ENCODE measurements at places on chromosomes 7 and 10. TPM values are rescaled to one million over a fixed set of nuclear protein-coding genes. Genes with fewer than 3 reads are reported as not detected.
A peak's percentile ranks its signal among the peaks of the same experiment; 100 is the strongest.

The NT5C2 gene
- 121 TPM for total RNA-seq

The MSANTD7 gene
- total RNA-seq = 29.2 TPM

The POLL gene
- 87.8 TPM for total RNA-seq

The RADIL gene
- 7.3 TPM for total RNA-seq

The PRLHR gene
- total RNA-seq = not detected

The KEL gene
- not detected for total RNA-seq

The CCDC172 gene
- not detected for total RNA-seq

DNA sequence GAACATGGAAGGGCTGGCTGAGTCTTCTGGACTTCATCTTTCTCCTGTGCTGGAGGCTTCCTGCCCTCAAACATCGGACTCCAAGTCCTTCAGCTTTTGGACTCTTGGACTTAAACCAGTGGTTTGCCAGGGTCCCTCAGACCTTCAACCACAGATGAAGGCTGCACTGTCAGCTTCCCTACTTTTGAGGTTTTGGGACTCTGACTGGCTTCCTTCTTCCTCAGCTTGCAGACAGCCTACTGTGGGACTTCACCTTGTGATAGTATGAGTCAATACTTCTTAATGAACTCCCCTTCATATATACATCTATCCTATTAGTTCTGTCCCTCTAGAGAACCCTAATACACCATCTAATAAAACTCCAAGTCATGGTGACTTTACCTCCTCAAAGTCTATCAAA lies 4.0 kb upstream of the CLEC5A start:
- DNase-seq = no peak

DNA sequence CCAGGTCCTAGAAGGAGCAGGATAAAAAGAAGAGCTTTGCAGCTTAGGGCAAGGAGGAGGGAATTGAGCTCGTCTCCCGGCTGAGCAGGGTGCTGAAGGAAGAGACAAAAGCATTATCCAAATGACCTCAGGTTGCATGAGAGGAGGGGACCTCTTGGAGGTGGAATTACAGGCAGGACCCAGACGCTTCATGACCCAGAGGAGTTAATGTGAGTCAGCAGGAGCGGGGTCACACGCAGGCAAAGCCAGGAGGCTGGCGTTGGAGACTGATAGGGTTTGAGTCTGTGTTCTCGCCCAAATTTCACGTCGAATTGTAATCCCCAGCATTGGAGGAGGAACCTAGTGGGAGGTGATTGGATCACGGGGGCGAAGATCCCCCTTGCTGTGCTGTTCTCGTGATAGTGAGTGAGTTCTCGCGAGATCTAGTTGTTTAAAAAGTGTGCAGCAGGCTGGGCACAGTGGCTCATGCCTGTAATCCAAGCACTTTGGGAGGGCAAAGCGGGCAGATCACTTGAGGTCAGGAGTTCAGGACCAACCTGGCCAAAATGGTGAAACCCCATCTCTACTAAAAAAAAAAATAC lies 63.7 kb upstream of the AUTS2 start:
- DNase-seq = no peak

DNA sequence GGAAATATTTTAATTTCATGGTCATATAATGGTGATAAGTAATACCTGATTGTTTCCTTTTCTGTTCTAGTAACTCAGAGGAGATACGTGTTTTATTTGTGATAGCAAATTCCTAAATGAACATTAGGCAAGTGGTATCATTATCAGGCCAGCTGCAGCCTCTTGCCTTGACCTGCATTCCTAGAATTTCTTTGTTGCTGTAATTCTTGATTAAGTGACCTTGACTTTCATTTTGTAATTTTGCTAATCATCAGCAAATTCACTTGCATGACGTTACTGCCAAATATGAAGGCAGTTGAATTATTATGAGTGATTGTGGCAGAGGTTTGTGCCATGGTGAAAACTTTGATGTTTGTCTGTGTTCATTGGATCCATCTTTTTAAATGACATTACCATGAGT lies 5.6 kb upstream of the AS3MT start:
- DNase-seq = no peak

GRCh38 chr7:80294346-80294745 lies 159.7 kb downstream of the GNAI1 start:
- no peak for DNase-seq

GRCh38 chr10:128024426-128024825 lies 101.8 kb downstream of the MKI67 start:
- DNase-seq = no peak

- DNase-seq = no peak
Observed at GRCh38 chr7:136617176-136617575, 251.3 kb upstream of the CHRM2 start.

DNA sequence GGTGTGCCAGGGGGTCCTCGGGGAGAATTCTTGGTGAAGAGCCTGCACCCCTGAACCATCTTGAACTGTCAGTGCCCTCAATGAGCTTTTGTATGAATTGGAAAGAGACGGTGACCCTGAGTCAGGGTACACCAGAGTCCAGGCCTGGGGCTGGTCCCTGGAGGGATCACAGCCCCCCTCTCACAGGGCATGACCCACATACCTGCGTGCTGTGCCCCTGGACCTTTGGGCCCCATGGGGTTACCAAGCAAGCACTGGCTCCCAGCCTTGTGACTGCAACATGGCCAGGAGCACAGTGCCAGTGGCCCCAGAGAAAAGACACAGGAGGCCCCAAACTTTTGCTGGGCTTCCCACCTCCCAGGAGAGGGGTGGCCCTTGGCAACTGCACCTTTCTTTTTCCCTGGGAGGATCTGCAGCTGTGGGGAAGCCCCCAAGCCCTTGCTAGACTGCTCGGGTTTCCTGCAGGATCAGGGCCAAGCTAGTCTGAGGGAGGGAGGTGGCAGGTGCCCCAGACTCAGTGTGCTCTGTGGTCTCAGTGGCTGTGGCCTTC lies 153.5 kb downstream of the ZNF248 start:
- no peak for DNase-seq

DNA sequence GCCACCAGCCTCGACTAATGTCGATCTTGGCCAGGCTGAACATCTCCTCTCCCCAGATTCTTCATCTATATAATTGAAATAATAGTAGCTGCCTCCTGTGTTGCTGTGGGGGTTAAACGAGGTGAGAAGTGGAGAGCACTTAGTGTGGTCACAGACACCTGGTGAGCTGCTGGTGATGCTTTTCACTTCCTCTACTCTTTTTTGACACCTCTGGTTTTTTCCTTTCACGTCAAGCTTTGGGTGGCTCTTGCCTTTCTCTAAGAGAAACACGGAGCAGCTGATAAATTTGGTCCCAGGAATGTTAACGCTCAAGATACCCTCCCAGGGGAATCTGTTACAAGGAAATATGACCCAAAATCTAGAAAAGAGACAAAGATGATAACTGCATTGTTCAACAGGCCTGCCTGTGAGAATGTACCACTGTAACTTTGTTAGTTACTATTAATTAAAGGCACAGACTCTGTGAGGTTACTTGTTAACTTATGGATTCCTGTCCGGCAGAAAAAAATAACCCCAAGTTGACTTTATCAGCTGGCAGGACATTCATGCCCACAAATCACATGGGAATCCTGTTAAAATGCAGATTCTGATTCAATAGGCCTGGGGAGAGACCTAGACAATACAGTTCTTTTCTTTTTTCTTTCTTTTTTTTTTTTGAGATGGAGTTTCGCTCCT lies 9.5 kb upstream of the NPFFR1 start:
- DNase-seq = no peak

GRCh38 chr10:30134171-30134945 lies 75.0 kb upstream of the JCAD start:
- no peak for DNase-seq

DNA sequence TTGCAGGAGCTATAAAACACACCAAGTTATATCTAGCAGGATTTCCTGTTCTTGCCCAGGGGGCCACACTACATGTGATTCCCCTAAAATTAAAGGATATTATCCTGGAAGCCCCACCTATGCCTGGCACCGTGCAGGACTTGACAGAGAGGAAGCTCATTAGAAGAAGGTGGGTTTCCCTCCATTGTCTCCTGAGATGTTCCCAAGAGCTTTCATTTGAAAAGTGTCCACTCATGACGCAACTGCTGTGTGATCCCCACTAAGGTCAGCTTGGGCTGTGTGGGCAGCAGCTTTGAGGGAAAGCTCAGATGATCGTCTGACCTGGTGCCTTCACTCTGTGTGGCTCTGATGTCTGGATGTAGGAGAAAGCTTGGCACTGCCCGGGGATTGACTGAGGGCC lies 53.5 kb downstream of the RAMP3 start:
- DNase-seq = no peak

DNA sequence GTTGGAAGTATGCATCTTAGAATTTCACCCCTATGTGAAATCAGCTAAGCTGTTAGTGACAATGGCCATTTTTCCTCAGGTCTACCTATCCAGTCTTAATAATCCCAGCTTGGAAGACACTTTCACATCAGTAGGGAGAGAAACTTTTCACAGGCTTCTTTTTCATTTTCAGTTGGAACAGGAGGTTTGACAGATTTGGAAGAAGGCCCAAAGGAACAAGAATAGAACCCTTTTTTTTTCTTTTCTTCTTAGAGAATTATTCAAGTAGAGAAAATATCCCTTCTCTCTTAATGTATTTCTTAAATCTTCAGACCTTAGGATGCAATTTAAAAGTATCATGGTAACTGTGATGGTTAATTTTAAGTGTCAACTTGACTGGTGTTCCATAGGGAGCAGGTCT lies 410.5 kb upstream of the C7orf33 start:
- DNase-seq = no peak

- no peak for DNase-seq
Observed at GRCh38 chr10:112442063-112442462, 4.7 kb downstream of the ZDHHC6 start.

GRCh38 chr7:15314922-15315321 lies 246.9 kb downstream of the AGMO start:
- no peak for DNase-seq

GRCh38 chr10:88059190-88059589 lies 195.8 kb downstream of the PTEN start:
- DNase-seq = no peak

DNA sequence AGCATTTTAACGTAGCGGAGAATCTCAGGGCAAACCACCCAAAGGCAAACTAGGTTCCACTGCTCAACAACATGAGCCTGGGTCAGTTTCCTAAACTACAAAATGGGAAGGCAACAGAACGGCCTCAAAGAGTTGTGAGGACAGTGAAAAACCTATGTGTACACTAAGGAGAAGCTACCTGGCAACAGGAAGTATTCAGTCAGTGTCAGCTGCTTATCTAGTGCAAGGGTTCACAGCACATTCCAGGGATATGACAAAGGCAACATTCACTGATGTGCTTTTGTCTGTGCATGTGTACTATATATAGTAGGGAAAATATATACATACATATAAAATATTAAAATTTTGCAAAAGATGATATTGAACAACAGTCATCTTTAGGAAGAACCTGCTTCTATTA lies 17.2 kb downstream of the NUDCD3 start:
- DNase-seq = no peak

DNA sequence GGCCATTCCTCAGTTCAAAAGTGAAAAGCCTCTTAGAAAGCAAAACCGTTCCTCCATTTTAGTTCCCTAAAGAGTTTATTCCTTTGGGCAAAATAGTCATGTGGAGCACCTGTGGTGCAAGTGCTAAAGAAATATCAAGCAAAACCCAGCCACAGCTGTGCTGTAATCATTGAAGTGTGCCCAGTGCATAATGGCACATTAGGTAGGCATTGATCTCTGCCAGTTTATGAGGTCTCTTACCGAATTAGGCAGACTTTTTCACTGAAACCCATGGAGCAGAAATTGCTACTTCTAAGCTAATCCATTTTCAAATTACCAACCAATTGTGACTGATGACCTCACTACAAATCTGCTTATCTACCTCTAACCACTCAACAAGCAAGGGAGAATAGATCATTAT lies 97.2 kb upstream of the SEMA3A start:
- DNase-seq = no peak

- no peak for DNase-seq
Observed at GRCh38 chr10:69897432-69897831, 95.7 kb downstream of the COL13A1 start.

DNA sequence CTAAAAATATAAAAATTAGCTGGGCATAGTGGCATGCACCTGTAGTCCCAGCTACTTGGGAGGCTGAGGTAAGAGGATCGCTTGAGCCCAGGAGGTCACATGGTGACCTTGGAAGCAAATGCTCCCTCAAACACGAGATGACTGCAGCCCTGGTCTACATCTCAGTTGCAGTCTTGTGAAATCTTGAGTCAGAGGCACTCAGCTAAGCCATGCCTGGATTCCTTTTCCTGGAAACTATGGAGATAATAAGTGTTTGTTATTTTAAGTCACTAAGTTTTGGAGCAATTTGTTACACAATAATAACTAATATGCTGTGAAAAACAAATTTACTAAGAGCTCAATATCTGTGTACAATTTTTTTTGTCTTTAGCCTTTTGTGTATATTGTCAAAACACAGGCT lies 284.3 kb upstream of the KAT6B start:
- DNase-seq = no peak

DNA sequence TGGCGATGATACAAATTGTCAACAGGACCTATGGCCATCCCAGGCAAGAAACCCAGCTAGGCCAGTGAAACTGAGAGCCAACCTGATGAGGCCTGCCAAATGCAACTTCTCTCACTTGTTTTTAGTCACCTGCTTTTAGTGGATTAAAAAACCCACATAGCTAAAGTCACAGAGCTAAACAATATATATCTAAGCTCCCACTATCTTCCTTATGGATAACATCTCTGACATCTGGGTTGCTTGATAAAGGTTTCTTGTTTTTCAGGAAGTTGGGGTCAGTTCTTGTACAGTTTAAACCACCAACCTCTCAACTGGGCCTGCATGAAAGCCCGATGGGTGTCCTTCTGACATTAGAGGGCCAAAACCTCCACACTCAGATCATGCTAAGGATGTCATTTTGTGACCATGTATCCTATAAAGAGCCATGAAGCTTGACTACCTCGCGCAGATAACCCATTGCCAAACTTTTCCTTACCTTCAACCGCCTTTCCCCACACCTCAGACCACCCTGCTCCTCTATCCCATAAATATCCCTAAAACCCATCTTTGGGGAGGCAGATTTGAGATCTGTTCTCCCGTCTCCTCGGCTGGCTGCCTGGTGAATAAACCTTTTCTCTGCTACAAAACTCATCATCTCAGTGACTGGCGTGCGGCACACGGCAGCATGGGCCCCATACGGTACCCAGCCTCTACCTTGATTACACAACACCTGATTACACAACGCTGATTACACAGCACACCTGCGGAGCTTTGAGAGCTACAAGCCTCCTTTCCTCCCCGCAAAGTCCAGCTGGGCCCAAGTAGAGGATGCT lies 797 bp upstream of the STMP1 start:
- peak; percentile 8 for DNase-seq

GRCh38 chr7:101990811-101991418 lies 173.5 kb downstream of the CUX1 start:
- no peak for DNase-seq

GRCh38 chr7:42183547-42183946 lies 53.5 kb downstream of the GLI3 start:
- no peak for DNase-seq

GRCh38 chr10:48446785-48447184 lies 140.3 kb downstream of the MAPK8 start:
- DNase-seq = no peak

DNA sequence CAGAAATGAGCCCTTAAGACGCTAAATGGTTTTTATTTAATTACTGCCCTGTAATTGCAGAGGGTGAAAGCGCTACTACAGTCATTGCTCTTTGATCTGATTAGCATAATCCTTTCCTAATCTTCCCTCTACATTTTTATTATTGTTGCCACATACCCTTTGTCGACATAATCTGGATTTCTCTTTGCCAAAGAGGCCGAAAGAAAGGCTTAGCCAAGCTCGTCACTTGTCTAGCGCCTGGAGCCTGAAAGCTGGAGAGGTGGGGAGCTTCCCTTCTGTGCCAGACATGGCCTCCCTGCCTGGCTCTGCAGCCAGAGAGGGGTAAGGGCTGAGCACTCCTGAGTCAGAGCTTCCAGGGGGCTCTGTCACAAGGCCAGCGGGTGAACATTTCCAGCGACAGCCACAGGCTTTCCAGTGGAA lies 145.9 kb downstream of the PRKAG2 start:
- no peak for DNase-seq
